Lung (tissue), 17 donors: ENCODE measurements at places on chromosomes 4 and X.
A peak's percentile ranks its signal among the peaks of the same experiment; 100 is the strongest.

DNA sequence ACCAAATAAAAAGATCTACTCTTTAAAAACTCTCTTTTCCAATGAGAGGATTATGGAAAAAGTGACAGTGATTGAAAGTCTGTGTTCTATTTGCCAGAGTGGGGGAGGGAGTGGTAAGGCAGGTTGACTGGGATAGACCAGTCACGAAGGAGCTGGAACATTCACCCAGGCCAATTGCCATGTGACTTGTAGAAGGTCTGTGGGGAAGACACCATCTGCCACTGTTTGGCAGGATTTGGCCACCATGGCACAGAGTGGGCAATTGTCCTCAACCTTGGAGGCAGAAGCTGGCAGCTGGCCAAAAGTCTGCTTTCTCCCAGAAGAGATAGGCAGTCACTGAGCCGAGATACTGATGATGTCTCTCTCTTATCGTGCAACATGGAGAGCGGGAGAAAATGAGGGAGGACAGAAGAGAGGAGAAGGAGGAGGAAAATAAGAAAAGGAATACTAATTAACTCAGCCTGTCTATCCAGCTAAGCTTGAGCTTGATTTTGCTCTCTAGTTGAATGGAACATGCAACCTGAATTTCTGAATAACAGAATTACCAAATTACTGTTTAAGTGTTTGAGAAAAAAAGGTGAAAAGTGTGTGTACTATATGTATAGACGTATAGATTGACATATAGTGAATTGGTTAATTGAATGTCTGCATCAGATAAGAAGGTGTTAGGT is 267.1 kb downstream of the ARHGAP24 start:
- H3K36me3 ChIP-seq = no peaks in the 10 kb centered on the region
- peak overlapping the region; percentile 0 for H3K27ac ChIP-seq

GRCh38 chrX:63934160-63934559 is 149.1 kb upstream of the ARHGEF9 start:
- peaks cover 4% of the 10 kb centered on the region for H3K27me3 ChIP-seq
- H3K4me3 ChIP-seq = no peak overlapping the region
- no peak overlapping the region for H3K27ac ChIP-seq
- H3K4me1 ChIP-seq = no peaks in the 10 kb centered on the region
- no peaks in the 10 kb centered on the region for H3K36me3 ChIP-seq

DNA sequence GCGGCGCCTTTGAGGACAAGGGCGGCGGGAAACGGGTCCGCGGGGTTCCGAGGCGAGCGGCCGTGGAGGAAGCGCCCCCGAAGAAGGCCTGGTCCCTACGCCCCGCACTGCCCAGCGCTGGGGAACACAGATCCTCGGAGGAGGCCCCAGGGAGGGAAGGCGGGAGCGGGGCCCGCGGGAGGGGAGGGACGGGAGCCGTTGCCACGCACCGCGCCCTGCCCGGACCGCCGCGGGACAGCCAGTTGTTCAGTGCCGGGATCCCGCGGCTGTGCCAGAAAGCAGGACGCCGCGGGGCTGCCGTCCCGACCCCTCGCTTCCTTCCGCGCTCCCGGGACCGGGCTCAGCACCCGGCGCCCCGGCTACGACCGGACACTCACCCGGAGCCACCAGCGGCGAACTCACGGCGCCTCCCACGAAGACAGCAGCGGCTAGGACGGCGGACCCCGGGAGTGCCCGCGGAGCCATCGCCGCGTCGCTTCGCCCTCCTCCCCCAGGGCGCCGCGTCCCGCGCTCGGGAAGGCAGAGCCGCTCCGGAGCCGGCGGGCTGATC is 278 bp downstream of the RELL1 start:
- peak overlapping the region; percentile 94 for H3K4me3 ChIP-seq
- DNase-seq = peak; percentile 78
- no peaks in the 10 kb centered on the region for H3K27me3 ChIP-seq
- H3K27ac ChIP-seq = peak overlapping the region; percentile 99

GRCh38 chrX:63740382-63740781 is 44.6 kb downstream of the ARHGEF9 start:
- no peak overlapping the region for H3K4me3 ChIP-seq
- H3K4me1 ChIP-seq = no peaks in the 10 kb centered on the region

- H3K4me3 ChIP-seq = no peak overlapping the region
- H3K36me3 ChIP-seq = no peaks in the 10 kb centered on the region
- DNase-seq = no peak
Observed at GRCh38 chrX:101203761-101204351, 15.7 kb upstream of the DRP2 start.

DNA sequence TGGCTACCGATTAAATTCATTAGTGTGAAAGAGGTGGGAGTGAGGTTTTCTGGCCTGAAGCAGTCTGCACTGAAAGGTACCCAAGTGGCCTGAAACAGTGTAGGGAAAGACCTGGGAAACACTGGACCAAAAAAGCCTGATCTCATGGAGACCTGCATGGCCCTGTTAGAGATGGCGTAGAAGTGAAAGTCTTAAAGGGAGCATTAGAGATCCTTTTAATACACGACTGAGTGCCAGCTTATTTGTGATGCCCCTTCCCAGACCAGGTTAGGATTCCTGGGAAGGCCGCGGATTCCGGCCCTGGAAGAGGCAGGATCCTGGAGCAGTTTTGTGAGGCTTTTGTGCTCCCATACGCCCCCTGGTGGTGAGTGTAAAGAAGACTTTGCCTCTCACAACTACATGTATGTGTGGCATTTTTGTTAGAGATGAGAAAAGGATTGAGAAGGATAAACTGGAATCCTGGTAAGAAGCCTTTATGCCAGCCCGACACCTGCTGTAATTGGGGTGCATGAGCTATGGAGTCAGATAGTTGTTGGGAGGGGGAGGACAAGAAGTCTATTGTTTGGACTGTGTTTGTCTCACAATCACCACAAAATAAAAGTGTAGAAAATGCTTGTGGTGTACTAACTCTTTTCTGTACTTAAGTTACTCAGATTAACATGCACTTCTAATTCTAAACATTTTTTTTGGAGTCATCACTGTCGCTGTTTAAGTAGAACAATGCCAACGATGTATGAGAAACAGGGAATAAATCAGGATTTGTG is 54.0 kb downstream of the JADE1 start:
- H3K36me3 ChIP-seq = peaks cover 30% of the 10 kb centered on the region
- H3K27me3 ChIP-seq = no peaks in the 10 kb centered on the region
- peak; percentile 85 for DNase-seq

DNA sequence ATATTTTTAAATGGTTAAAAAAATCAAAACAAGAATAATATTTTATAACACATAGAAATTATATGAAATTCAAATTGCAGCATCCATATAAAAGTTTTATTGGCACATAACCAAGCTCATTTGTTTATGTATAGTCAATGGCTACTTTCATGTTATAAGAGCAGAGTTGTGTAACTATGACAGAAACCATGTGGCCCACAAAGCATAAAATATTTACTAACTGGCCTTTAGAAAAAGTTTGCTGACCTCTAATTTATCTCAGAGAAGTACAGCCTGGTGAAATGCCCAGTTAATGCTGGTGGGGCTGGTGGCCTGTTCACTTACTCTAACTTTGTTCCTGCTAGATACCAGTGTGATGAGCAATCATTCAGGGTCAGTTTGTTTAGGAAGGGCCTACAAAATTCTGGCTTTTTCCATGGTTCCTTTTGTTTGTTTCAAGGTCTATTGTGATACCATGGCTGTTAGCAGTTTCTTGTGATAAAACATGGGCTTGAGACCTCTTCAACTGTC is 104.6 kb downstream of the PPP1R2C start:
- H3K4me3 ChIP-seq = no peak overlapping the region
- H3K4me1 ChIP-seq = no peaks in the 10 kb centered on the region
- no peak overlapping the region for H3K27ac ChIP-seq
- peak; percentile 86 for DNase-seq
- peaks cover 4% of the 10 kb centered on the region for H3K27me3 ChIP-seq
